ENCODE measurements at places on chromosomes 1 and 21.

GRCh38 chr21:25733859-25734653 lies 648 bp downstream of the ATP5PF start:
- no peak for DNase-seq

DNA sequence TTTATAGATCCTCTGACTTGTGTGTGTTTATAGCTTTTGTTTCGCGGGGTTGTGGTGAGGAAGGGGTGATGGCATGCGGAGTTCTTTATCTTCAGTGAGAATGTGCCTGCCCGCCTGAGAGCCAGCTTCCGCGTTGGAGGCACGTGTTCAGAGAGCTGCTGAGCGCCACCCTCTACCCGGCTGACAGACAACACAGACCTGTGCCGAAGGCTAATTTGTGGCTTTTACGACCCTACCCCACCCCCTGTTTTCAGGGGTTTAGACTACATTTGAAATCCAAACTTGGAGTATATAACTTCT lies 14.4 kb upstream of the CD101 start:
- DNase-seq: peak; percentile 15

DNA sequence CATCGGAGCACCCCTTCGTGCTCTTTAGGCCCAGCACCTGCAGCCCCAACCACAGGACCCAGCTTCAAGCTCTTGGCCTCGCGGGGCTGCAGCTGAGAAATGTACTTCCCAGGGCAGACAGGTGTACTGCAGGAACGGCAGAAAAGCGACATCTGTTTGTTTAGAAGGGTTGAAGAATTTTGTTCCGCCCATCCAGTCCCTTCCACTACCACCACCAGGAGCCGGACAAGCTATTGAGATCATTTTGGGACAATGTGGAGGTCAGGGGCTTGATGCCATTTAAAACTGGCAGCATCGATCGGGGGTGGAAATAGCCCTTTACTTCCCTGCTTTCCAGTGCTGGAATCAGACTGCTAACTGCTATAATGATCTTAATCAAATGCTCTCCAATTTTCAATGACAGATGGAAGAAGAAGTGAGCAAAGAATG lies 1.7 kb downstream of the SERTAD4 start:
- DNase-seq: no peak

DNA sequence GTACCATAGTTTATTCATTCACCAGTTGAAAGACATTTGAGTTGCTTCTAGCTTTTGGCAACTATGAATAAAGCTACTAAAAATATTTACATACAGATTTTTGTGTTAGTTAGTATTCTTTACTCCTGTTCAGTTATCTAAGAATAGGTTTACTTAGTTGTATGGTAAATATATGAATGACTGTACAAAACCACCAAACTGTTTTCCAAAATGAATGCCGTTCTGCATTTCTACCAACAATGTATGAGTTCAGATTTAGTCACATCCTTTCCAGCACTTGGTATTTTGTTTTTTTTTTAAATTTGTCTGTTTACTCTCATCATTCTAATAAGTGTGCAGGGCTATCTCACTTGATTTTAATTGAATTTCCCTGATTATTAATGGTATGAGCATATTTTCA lies 3.4 kb upstream of the KIFAP3 start:
- DNase-seq: no peak

DNA sequence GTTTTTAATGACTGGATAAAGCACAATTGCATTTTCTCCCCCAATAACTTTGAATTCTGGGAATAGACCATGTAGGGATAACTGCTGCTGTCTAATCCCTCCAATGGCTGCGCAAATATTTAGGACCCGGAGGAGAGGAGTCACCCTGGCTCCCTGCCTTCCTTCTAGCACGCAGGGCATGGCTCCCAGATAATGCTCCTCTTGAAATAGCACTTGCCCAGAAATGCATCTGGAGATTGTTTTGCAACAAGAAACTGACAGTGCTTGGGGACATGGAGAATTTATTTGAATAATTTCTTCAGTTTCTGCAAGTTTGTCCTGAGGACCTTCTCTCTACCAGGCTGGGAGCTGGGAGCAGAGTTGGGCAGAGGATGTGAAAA lies 83.5 kb downstream of the MAN1C1 start:
- DNase-seq: no peak

- no peak for DNase-seq
Measured at GRCh38 chr1:39142401-39143060, 62.0 kb upstream of the MACF1 start.

DNA sequence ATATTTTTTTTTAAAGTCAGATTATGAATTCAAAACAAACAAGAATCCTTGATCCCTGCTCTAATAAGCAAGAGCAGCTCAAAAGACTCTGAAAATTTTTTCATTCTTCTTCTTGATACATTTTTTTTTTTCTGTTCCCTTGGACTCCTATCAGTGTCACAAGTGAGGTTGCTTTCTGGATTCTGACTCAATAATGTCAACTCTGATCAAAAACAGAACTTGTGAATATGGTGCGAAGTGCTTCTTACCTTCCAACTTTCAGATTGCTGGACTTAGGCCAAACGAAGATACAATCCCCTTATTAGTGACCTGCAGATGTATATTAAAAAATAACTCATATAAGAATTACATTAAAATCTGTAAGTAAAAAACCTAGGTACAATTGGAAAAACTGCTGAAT lies 136.1 kb downstream of the GPATCH2 start:
- no peak for DNase-seq

DNA sequence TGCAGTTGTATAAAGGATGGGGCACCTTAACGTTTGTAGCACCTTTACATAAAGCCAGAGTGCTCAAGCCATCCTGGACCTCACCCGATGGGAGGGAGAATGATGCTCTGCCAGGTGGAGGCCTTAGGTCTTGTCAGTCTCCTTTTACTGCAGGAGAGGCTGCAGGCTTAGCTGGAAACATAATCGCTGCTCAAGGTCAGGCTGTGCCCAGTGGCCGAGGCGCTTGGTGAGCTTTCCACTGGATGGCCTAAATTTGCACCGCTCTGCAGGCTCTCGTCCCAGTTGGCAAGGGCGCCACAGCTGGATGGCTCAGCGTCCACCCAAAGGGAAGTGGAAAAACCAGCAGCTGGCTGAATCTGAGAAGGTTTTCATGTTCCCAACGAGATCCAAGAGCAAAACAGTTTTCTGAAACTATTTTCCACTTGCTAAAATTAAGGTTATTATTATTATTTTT lies 438.9 kb downstream of the CAMTA1 start:
- no peak for DNase-seq

Data from stimulated activated CD8-positive, alpha-beta memory T cell treated with anti-CD3 and anti-CD28 coated beads, Interleukin-15, amount 100 ng/mL, for 24 hours (primary cell).